NCI-H1092 (cell line): ENCODE measurements at places on chromosomes 2 and 18.

DNA sequence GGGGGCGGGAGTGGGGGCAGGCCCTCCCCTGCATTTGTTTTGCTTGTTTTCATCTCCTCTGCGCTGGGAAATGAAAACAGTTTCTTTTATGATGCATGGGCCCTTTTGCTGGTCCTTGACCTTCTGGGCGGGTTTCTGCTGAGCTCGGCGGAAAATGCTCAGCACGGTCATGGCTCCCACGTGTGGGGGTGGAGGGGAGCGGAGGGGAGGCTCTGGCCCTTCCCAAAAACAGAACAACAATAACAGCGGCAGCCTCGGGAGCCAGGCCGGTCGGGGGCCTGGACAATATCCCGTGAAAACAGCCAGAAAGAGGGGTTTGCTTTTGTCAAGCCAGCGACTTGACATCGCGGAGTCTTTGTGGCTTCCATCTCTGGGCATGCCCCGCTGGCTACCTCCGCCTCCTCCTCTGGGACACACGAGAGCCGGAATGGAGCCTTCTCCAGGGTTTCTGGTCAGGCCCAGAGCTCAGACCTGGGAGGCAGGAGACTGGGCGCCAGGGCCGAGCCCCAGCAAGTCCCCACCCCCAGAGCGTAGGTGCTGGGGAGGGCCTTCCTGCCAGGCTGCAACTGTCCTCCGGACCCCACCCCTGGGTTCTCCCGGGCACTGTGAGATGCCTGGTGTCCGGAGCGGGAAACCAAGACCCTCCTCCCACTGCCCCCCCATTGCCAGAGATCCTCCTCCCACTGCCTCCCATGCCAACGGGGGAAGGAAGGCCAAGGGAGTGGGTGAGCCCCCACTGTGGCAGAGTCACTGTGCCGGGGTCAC, 35.9 kb upstream of the SNED1 start:
- DNase-seq = no peak

DNA sequence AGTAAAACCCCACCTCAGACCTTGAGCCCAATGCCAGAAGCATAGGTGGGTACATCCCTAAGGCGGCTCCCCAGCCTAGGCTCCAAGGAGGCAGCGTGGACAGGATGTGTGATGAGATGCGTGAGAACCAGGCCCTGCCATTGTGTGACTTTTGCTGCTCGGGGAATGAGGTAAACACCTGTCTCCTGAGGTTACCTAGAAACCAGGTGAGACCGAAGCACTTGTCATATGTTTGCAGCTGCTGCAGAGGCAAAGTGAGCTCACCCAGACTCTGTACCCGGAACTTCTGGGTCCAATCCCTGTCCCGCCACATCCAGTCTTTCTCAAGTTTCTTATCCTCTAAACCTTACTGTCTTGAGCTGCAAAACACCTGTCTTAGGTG, 3.4 kb downstream of the FBLN7 start:
- DNase-seq = no peak

GRCh38 chr18:58966005-58966677, 101.5 kb downstream of the ZNF532 start:
- DNase-seq = no peak

DNA sequence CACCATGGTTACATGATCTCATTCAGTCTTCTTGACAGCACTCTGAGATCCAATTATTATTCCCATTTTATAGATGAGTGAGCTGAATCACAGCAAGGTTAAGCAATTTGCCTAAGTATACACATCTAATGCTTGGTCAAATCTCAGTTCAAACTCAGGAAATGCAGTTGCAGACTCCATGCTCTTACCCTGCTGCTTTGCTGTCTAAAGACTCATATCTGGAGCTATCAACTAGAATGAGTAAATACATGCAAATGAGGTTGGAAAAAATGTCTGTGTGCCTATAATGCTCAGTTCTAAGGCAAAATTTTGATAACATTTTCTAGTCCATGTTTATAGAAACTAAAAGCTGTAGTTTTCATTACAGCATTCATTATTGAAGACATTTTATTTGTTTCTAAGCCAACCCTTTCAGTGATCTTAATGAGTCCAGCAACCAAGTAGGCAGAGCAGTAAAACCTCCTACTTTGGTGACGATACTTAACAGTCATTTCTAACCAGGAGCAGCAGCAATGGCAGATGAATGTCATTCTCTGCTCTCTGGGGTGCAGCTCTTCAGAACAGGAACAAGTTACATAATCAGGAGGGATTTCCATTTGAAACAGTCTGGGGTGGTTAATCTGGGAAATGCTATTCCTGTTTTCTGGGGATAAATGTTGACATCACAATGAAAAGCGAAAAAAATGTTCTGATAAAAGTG, 396.8 kb upstream of the UBE2E3 start:
- DNase-seq = no peak

DNA sequence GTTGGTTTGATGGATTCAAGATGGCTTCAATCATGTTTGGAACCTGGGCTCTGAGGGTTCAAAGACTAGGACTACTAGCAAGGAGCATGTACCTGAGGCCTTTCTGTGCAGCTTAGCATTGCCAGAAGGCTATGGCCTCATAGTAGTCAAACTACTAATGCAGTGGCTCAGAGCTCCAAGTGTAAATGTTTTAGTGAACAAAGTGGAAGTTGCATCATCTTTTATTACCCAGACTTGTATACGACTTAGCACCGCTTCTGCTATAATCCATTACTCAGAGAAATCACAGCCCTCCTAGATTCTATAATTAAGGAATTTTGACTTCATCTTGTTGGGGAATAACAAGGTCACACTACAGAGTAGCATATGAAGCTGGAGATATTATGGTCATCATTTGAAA, 210.5 kb downstream of the ERBB4 start:
- no peak for DNase-seq

DNA sequence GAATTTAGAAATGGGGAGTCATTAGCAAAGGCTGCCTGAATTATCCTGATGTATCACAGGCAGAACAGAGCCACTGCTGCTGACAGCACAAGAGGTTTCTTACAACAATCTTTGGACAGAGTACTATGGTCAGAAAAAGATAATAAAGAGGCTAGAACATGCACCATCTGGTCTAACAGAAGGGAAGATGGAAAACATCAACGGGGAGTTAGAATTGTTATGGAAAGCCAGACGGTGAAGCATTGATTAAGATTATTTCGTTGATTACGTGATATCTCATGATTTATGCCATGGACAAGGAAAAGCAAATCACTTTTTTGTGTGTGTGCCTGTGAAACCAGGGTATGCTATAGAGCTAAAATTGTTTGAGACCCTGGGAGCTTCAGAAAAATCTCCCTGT, 409.4 kb upstream of the ETAA1 start:
- DNase-seq = no peak

DNA sequence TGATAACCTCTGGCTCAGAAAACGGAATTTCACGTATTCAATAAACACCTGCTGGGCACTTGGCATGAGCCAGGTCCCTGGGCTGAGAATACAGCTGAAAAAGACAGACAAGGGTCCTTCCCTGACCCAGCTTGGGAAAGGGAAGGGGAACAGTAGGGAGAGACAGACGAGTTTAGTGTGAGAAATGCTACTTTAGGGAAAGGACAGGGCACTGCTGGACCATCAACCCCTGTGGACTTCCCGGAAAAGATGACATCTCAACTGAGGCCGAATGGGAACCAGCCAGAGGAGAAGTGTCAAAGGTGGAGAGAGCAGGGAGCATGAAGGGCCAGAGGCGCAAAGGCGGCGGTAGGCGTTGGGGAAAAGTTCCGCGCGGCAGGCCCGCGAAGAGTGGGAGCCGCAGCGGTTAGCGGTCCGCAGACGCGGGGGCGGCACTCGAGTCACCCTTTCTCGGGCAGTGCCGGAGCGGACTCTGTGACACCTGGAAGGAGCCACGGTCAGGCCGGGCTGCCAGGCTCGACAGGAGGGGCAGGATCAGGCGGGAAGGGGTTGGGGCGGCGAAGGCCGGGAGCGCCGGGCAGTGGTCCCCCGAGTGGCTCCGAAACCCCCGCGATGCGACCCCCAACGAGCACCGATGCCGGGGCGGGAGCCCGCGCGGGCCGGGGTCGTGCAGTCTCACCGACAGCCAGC, 519 bp downstream of the TEX261 start:
- DNase-seq = no peak

DNA sequence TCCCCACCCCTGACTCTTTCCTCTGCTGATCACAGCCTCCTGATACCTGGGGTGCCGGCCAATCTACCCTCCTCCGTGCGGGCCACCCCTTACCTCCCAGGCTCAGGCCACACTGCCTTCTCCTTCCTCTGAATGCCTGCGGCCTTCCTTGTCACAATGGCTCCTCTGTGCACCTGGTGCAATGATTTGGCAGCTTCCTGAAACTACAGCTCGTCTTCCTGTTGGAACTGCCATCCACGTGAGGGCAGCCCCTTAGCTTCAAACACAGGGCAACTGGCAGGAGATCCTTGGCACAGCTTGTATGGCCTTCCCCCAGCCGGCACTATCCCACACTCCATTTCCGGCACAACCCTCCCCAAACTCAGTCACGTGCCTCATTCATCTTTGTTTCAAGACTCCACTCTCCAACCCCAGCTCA, 69.0 kb downstream of the STPG4 start:
- DNase-seq = no peak

DNA sequence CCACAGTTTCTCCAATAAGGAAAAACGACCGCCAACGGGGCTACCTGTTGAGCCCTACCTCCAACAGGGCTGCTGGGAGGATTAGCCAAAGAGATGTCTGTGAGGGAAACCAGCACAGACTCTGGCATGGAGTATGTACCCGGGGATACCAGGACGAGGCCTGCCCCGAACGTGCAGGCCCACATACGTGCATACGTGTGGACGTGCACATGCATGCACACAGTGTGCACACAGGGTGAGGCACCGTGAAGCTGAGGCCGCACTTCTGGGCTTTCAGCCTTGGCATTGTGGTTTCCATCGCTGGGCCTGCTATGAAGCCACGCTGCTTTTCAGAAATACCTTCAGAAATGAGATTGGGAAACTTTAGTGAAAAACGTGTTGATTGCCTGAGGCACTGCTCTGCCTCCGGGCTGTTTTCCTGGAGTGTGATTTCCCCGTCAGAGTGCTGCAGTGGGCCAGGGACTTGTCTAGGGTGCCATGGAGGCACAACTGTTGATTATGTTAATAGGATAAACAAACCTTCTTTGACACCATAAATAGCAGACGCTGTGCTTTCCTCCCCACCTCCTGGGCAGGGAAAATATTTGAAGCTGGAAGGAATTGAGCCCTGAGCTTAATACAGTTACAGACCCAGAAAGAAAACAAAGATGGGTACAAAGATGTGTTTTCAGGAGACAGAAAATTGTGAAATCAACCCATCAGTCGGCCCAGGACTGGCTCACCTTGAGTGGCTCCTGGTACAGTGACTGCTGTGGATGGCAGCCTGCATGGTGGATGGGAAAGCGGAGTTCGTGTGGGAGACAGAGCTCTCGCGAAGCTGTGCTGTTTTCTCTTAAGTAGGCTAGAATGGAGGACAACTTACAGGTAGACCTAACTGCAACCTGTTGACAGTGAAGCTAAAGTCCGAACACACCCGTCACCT, 182.3 kb downstream of the FAM210A start:
- DNase-seq = no peak

- no peak for DNase-seq
These were observed 57.1 kb upstream of the ITGB6 start for GRCh38 chr2:160257041-160257742.

DNA sequence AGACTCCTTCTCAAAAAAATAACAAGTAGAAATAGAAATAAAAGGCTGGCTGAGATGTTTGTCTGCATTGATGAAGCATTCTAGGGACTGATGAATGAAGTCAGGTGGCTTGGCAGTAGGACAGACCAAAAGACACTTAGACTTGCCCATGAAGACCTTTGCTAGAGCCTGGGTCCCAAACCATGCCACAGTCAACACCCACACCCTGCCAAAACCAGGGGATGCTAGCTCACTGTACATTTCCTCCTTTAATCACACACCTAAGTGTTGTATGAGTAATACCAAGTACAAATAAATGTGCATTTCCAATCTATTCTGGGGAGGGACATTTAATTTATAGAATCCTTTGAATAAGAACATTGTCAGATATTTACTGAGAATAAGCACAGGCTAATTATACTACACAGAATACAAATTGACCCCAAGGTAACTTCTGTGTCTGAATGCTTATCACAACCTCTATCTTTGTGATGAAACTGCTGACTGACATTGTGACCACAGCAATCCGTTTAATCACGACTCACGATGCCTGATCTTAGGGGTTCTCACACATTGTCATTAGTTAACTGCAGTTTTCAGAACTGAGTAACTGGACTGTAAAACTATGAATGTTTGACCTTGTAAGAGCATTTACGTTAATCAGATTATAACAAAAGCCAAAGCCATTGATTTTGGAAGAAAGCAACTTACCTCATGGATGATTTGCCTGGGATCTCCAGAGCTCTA, 10.5 kb upstream of the NOL10 start:
- no peak for DNase-seq

- no peak for DNase-seq
These were observed 66.7 kb downstream of the MBD2 start for GRCh38 chr18:54157646-54158385.

DNA sequence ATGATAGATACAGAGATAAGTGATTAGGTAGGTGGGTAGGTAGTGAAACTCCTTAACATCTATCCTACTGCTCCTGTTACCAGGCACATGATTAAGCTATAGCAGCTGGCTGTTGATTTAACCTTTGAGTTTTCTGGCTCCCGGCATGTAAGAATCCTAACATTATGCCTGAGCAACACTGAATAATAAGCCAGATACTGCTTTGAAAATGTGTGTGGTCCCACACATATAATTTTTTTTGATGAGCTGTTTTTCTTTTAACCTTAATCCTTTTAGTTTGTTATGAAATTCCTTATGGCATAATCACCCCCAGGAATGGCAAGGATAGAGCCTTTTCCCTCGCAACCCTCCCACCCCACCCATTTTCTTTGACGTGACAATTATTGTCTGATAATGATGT, 104.2 kb upstream of the NEUROD1 start:
- DNase-seq = no peak

DNA sequence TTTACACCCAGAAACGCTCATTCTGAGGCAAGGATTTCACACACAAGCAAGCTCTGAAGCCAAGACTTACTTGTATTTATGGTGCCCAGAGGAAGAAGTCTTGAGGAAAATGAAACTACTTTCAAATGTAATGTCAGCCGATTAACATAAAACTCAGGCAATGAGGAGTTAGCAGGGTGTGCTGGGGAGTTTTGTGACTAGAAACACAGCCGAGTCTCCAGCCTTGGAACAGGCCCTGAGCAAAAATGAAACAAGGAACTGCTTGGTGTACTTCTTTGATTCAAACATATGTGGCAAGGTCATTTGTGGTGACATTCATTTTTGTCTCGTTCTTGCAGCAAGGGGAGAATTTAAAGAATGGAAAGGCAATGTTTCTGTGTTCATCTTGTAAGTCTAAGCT, 4.5 kb downstream of the DYTN start:
- DNase-seq = no peak

DNA sequence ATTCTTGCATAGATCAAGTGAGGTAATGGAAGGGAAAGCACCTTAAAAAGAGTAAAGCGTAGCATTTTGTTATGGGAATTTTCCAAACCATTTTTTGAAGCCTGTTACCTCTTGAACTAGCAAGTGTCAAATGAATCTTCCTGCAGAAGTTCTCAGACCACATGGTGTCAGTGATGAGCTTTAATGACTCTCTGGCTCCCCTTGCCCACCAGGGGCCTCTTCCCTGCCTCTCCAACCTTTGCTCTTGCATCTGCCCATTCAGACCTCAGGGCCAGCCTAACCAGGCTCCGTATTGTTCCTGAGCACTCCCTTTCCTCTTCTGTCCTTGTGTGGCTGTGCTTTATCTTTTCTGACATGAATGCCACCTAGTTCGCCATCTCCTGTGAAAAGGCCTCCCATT, 155.9 kb downstream of the DIS3L2 start:
- no peak for DNase-seq

GRCh38 chr18:8771930-8772329, 66.6 kb downstream of the MTCL1 start:
- peak; percentile 2 for DNase-seq
